Activated CD8-positive, alpha-beta memory T cell treated with anti-CD3 and anti-CD28 coated beads for 48 hours (primary cell): ENCODE measurements at places on chromosomes 3 and 15.

DNA sequence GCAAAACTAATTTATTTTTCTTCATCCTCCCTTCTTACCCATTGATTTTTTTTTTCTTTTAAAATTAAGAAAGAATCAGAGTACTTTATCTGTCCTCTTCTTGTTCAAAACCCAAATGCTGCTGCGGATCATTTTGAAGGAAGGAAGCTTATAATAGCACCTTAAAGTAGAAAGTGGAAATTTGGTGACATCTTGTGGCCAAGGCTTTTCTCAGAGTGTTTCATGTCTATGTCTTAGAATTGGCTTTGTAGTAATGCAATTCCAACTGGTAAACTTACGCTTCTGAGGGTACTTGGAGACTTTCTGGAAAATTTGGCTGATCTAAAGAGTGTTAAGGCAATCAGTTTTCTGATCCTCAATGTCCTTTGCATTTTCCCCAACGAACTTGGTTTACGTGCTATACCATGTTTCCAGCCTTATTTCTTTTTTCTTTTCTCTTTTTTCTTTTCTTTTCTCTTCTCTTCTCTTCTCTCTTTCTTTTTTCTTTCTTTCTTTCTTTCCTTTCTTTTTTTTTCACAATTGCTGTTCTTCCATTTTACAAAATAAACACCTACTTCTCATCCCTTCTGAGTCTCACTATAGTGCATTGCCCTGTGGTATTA, 30.7 kb downstream of the C3orf38 start:
- no peak for DNase-seq

DNA sequence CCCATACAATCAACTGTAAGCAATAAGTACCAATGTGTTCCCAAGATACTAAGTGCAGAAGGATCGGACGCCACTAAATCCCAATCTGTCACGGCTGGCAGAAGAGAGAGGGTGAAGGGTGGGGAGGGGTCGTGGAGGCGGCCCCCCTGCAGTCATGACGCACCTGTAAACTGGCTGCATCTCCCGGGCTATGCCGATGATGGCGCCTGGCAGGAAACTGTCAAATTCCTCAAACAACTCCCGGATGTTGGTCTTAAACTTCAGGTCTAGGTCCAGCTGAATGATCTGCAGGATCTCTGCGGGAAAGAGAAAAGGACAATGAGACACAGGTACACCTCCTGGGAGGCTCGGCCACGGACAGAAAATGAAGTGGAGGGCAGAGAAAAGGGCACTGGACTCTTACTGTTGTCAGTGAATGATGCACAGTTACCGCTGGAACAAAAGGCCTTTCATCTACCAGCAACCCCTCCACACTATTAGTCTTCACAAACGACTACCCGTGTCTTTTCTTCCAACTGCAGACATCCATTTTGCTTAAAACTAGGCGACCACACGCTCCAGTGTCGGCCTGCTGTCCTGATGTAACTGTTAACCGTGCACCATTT, 114.6 kb downstream of the XXYLT1 start:
- DNase-seq, result no peak

GRCh38 chr3:114899186-114899931, 247.7 kb downstream of the ZBTB20 start:
- DNase-seq, result no peak

DNA sequence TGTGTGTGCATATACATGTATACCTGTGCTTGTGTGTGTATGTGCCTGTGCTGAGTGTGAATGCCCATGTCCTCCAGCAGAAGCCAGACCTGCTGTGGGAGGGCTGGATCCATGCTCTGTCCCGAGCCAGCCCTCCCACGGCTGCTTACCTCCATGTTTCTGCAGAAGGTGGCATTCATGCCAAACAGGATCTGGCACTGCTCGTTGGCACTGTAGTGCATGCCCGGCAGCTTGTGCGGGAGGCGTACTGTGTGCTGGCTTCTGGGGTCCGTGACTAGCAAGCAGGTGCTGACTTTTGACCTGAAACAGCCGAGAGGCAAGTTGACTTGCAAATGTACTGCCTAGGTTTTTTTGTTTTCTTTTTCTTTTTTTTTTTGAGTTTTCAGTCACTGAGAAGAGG, 189.3 kb downstream of the ADAMTS17 start:
- DNase-seq, result no peak

DNA sequence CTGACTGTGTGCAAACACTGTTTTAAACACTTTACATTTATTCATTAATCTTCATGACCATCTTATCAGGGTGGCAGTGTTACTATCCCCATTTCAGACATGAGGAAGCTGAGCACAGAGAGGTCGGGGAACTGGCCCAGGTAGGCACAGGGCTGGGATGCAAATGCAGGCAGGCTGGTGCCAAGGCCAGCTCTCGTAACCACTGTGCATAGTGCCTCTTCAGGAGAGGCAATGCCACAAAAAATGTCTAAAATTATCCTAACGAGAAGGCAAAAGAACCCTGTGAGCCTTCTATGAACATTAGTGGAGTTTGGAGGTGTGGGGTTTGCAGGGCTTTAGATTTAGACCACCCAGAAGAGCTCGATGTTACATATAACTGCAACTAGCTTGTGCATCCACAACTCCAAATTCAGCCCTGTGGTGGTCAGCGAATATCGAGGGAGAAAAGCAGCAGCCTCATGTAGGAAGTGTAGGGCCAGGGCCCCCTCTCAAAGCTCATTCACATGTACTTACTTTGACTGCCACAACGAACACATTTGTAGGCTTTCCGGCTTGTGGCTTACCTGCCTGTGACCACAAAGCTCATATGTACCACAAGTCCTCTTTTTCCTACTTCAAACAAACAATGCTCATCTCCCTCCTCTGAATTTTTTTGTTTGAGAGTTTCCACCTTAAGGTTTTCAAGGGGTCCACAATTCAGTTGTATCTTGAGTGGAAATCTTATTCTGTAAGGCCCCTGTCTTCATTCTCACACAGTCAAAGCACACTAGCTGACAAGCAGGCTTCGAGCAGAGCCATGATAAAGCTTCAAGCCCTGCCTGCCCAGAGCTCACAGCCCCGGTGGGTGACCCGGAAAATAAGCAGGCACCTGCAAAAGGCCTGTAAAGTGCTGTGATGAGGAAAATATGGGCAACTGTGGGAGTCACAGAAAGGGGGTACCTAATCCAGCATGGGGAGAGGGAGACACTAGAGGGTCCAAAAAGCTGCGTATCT, 722.9 kb upstream of the CFAP20DC start:
- no peak for DNase-seq

DNA sequence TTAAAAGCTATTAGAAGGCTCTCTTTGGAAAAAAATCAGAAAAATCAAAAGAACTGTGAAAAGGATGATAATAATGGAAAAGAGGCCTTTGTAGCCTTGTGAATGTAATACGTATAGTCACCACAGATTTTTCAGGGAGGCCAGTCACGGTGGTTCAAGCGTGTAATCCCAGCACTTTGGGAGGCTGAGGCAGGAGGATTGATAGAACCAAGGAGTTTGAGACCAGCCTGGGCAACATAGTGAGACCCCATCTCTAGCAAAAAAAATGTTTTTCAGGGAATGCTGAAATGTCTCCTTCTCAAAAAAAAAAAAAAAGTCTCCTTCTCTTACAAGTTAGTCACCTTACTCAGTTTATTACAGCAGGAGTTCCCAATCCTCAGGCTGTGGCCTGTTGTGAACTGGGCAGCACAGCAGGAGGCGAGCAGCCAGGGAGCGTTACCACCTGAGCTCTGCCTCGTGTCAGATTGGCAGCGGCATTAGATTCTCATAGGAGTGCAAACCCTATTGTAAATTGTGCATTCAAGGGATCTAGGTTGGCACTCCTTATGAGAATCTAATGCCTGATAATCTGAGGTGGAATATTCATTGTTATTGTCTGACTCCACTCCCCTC, 15.9 kb downstream of the ARIH1 start:
- no peak for DNase-seq

DNA sequence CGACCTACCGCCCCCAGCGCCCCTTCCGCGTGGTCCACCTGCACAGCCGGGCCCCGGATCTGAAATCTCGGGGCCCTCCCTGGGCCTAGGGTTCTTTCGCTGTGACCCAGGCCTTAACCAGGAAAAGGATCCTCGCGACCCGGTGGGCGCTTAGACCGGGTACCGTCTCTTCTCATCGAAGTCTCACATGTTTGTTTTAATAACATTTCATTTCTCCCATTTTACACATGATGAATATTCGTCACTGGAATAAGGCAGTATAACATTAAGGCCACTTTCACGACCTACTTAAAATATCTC, 277 bp upstream of the DALRD3 start:
- DNase-seq, result no peak

- no peak for DNase-seq
Observed at GRCh38 chr15:64096668-64097384, 1.0 kb downstream of the SNX1 start.

- DNase-seq, result no peak
Observed at GRCh38 chr15:25391971-25392721, 46.7 kb downstream of the UBE3A start.

- no peak for DNase-seq
Observed at GRCh38 chr15:98658831-98659699, 10.7 kb downstream of the IGF1R start.

DNA sequence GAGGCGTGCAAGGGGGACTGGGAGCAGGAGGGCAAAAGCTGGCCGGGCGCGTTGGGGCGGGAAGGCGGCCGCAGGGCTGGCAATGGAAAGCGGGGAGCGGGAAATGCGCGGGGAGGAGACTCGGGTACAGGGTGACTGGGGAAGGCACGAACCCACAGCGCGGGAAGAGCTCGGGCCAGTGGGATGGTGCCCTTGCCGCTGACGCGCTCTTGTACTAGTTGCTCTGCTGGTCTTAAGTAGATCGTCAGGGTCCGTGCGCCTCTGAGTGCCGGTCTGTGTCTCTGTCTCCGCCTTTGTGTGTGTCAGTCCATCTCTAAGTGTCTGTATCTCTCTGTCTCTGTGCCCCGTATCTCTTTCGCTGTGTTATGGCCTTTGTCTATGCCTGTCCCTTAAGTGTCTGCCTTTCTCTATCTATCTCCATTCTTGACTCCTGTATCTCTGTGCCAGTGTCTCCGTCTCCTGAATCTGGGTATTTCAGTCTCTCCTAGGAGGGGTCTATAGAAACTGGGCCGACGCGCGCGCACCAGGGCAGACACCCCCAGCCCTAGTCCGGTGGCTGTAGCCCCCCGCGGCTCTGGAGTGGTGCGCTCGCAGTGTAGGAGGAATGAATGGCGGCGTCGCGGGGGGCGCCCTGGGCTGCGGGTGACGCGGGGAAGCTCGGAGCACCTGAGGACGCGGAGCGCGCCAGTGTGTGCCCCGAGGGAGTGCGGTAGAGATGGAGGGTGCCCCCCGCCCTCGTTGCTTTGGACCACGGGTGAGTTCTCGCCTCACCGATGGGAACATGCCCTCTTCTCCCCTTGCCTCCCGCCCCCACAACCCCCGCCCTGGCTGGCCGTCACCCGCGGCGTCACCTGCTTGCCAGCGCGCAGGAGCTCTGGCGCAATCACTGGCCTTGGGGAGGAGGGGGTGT, 756 bp upstream of the CAMK2N2 start:
- DNase-seq, result no peak

DNA sequence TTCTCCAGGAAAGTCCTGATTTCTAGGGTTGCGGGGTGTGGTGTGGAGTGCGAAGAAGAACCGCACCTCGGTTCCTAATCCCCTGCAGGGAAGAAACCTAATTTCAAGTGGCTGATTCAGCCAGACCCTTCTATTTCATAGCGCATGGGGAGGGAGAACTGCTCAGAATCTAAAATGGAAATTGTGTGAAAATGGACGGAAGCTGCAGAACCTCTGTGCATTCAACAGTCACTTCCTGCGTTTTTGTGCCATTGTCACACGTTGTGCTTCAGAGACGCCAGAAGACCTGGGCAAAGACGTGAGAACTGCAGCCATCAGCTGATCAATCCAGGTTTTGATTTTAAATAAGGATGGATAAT, 1.2 kb downstream of the SIDT1 start:
- DNase-seq, result no peak

- no peak for DNase-seq
Observed at GRCh38 chr3:43028678-43029490, 49.8 kb downstream of the GASK1A start.

DNA sequence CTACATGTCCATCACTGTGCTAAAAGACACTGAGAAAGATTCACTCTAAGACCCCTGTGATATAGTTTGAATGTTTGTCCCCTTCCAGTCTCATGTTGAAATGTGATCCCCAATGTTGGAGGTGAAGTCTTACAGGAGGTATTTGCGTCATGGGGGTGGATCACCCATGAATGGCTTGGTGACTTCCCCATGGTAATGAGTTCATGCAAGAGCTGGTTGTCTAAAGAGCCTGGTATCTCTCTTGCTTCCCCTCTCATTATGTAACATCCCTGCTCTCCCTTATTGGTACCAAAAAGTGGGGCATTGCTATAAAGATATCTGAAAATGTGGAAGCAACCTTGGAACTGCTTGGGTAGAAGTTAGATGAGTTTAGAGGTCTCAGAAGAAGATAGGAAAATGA, 32.2 kb upstream of the FAM174B start:
- no peak for DNase-seq

DNA sequence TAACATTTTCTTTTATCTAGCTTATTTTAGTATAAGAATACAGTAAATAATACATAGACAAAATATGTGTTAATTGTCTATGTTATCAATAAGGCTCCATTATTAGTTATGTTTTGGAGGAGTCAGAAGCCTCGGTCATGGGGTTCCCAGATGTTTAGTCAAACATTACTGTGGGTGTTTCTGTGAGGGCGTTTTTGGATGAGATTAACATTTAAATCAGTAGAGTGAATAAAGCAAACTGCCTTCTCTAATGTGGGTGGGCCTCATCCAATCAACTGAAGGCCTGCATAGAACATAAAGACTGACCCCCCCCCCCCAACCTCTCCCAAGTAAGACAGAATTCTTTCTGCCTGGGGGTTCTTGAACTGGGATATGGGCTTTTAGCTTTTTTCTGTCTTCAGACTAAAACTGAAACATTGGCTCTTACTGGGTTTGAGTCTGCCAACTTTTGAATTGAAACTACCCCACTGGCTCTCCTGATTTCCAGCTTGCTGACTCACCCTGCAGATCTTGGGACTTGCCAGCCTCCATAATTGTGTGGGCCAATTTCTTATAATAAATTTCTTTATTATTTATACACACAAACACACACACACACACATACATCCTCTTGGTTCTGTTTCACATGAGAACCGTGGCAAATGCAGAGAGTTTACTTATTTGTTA, 192.0 kb downstream of the TPRG1 start:
- DNase-seq, result no peak

DNA sequence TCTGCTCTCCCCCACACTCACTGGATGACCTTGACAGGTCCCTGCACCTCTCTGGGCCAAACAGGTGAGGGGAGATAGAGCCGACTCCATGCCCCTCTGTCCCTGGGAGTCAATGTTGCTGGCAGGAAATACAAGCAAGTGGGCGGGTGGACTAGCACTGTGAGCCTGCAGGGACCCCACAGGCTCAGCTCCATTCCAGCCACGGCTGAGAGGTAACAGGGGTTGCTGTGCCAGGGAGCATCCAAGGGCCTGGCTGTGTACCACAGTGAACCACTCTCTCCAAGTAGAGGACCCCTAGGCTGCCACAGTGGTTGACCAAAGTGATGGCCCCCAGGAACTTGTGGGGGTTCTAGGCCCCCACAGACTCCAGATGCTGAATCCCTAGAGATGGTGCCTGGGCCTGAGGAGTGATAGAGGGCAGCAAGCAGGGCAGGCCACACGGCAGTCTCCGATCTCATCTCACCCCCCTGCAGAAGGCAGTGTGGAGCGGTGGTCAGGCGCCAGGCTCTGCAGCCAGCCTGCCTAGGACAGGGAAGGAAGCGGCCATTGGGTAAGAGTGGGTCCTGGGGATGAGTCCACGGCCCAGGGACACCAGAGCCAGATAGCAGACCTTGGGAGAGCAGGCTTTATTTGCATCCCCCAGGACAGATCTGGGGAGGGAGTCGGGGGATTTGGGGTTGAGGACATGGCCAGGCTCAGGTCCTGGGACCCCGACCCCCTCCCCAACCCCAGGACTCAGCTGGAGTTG, 3.2 kb downstream of the TNNC1 start:
- no peak for DNase-seq
